Activated CD8-positive, alpha-beta T cell treated with anti-CD3 and anti-CD28 coated beads, Interleukin-2, amount 10 ng/mL, durations not matched to agents 7 days and 5 days (primary cell): ENCODE measurements at places on chromosomes 6 and 20. TPM values are rescaled to one million over a fixed set of nuclear protein-coding genes. Genes with fewer than 3 reads are reported as not detected.

GRCh38 chr6:16901782-16902181 lies 140.5 kb upstream of the ATXN1 start:
- H3K4me1 ChIP-seq: no peaks in the 10 kb centered on the region
- H3K27ac ChIP-seq: no peak overlapping the region
- H3K27me3 ChIP-seq: peaks cover 13% of the 10 kb centered on the region
- H3K36me3 ChIP-seq: no peaks in the 10 kb centered on the region
- no peak overlapping the region for H3K4me3 ChIP-seq

DNA sequence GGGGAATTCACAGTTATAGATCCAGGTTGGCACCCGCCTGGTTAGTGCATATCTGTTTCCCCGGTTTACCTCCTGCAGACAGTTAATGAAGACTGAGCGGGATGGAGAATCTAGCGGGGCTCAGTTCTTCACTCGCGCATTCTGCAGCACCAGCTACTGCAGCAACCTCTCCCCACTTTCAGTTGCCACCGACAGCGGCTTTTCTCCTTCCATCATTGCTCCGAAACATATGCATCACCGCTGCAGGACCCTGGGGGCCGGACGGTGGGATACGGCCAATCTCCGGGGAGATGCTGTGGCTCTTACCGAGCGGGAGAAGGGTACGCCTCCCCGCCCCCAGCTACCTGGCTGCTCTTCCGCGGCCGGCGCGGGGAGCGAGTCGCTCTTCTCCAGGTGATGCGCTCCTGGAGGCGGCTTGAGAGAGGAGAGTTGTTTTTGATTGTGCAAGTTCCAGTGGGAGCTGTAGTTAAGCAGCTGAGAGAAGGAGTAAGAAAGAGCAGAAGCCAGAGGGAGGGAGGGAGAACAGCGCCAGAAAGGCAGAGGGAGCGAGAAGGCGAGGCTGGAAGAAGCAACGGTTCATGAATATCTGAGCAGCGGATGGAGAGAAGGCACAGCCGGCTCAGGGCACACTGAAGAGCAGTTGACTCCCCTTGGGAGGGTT lies at the start of gene SGK1:
Gene SGK1, minus strand, starts transcription at position 642 of the 661 bp plus-strand sequence. CDS start 652 bp downstream, outside the sequence.
- H3K27ac ChIP-seq: no peak within 1 kb of the TSS
- H3K27me3 ChIP-seq: peaks cover 20% of the 10 kb centered on the region
- H3K36me3 ChIP-seq: peaks cover 2% of the 10 kb centered on the region
- peak; percentile 30 for DNase-seq
- peak within 1 kb of the TSS; percentile 74 for H3K4me3 ChIP-seq
- peaks cover 27% of the 10 kb centered on the region for H3K4me1 ChIP-seq

DNA sequence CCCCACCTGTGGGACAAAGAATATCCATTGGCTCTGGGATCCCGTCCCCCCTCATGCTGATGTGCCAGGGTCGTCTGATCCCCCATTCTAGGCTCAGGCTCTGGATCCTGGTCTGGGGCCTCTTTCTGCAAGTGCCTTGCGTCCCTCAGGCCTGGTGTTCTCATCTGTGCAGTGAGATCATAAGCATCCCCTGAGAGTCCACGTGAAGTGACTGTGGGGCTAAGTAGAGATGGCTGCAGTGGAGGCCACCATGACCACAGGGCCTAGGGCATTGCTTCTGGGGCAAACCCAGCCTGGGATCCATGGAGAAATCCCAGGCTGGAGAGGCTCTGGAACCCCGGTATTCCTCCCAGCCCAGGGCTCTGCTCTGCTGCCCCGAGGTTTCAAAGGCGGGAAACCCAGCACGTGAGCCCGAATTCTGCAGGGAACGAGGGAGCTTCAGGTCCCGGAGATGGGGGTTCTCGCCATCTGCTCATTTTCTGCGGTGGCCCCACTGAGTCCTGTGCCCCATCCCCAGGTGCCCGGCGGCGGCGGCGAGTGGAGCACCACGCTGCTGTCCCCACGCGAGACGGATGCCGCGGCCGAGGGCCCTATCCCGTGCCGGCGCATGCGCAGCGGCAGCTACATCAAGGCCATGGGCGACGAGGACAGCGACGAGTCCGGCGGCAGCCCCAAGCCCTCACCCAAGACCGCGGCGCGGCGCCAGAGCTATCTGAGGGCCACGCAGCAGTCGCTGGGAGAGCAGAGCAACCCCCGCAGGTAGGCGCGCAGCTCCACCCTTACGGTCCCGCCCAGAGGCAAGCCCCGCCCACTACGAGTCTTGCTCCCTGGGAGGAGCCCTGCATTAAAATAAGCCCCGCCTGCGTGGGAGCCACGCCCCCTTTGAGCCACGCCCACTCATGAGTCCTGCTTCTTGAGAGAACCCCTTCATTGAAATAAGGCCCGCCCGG lies 105.5 kb upstream of the MYL9 start:
- DNase-seq: peak; percentile 88
- no peak overlapping the region for H3K27ac ChIP-seq
- peaks cover 9% of the 10 kb centered on the region for H3K27me3 ChIP-seq
- peak overlapping the region; percentile 45 for H3K4me3 ChIP-seq
- no peaks in the 10 kb centered on the region for H3K36me3 ChIP-seq

DNA sequence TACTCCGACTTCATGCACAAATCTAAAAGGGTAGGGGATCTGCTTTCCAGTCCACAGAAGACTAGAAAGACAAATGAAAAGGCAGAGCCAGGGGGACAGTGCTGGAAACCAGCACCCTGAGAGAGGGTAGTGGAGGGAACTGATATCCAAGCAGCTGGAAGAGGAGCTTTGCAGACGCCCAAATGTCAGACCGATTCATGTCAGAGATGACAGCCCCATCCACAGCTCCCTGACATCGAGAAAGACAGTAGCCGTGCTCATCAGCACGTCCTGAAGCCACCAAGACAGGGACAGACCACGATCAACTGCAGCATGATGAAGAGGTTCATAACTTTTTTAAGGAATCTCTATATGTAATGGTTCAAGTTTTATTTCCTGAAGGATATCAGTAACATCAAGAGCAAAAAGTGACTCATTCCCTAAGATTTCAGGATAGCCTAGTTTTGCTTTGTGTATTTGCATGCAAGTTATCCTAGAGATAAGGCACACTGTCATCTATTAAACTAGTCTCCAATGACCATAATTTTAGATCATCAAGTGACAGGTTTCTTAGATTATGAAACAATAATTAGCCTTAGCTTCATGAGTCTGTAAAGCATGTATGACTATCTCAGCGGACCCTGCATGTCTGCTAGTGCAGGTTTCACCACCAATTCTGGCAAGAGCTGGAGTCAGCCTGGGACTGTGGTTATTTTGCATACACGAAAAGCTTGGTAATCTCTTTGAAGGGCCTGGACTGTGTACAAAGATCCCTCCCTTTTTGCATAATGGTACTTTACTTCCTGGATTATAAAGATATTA lies 43.0 kb downstream of the PRDM1 start:
- DNase-seq: no peak
- no peak overlapping the region for H3K27ac ChIP-seq
- H3K4me3 ChIP-seq: no peak overlapping the region
- peaks cover under 1% of the 10 kb centered on the region for H3K27me3 ChIP-seq
- H3K4me1 ChIP-seq: peaks cover 30% of the 10 kb centered on the region

- H3K4me3 ChIP-seq: no peak overlapping the region
- no peaks in the 10 kb centered on the region for H3K36me3 ChIP-seq
- H3K27me3 ChIP-seq: no peaks in the 10 kb centered on the region
- no peaks in the 10 kb centered on the region for H3K4me1 ChIP-seq
- H3K27ac ChIP-seq: no peak overlapping the region
Observed at GRCh38 chr20:11555510-11555909, 362.2 kb upstream of the BTBD3 start.

DNA sequence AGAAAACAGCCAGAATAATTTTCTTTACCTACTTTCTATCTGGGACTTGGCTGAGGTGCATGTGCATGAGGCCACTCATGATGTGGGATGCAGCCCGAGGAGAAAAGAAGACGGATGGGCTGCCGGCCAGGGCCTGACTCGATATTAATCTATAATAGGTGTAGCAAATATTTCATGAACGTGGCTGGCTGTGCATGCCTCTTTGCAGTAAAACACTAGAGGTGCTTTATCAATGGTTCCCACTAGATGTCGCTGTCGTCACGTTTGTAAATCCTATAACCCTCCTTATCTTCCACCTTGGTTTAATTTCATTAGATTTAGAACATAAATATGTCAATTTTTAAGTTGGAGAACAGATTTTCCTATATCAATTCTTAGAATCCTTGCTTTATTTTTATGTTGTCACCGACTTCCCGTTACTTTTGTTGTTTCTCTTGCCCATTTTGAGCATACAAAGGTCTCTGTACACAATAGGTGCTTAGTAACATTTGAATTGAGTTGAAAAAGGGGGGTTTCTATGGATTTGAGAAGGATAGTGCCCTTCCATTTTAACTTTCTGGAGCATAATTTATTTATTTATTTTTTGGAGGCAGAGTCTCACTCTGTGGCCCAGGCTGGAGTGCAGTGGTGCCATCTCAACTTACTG lies 19.6 kb upstream of the FERMT1 start:
- no peak overlapping the region for H3K27ac ChIP-seq
- H3K27me3 ChIP-seq: no peaks in the 10 kb centered on the region
- H3K4me1 ChIP-seq: no peaks in the 10 kb centered on the region
- peak; percentile 68 for DNase-seq

DNA sequence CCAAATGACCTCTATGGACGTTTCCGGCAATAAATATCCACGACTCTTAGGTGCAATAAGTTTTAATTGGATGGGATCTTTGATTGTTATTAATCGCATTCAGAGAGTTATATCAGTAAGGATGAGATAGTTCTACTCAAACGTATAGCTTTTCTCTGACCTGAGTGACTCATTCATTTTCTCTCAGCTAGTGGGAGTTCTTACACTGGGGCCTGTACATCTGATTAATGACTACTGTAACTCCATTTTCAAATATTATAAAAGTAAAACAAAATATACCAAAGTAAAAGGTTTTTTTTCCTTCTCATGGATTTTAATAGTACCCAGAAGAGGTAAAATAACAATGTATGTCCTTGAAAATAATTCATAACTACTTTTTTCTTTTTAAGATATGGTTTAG lies 41.1 kb upstream of the SAMD5 start:
- no peaks in the 10 kb centered on the region for H3K4me1 ChIP-seq
- no peak overlapping the region for H3K4me3 ChIP-seq
- no peaks in the 10 kb centered on the region for H3K36me3 ChIP-seq
- no peak for DNase-seq
- peaks cover 2% of the 10 kb centered on the region for H3K27me3 ChIP-seq

GRCh38 chr6:4129446-4129845 lies 5.9 kb downstream of the ECI2 start:
- H3K4me1 ChIP-seq: peaks cover 14% of the 10 kb centered on the region
- H3K36me3 ChIP-seq: peaks cover 76% of the 10 kb centered on the region
- DNase-seq: no peak
- no peaks in the 10 kb centered on the region for H3K27me3 ChIP-seq

DNA sequence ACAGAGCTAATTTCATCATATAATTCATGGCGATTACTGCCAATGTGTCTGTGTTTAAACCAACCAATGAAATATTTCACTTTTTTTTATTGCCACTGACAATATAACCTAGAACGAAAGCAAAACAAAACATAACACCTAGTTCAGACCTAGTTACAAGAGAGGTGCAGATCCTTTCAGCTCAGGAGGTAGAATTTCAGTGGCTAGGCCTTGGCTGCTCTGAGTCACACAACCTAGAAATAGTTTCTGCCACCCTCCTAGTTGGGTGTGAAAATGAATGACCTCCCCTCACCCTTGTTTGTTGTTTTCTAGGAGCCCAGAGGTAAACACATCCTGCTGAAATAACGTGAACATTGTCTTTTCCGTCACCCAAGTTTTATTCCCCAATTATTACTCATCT lies 356.3 kb downstream of the HTR1B start:
- H3K4me1 ChIP-seq: no peaks in the 10 kb centered on the region
- DNase-seq: no peak
- H3K36me3 ChIP-seq: no peaks in the 10 kb centered on the region

- no peak for DNase-seq
- peaks cover 10% of the 10 kb centered on the region for H3K36me3 ChIP-seq
- H3K4me1 ChIP-seq: peaks cover 19% of the 10 kb centered on the region
- peaks cover 14% of the 10 kb centered on the region for H3K27me3 ChIP-seq
- H3K4me3 ChIP-seq: peak overlapping the region; percentile 95
Observed at GRCh38 chr20:18289306-18289705, 979 bp downstream of the ZNF133 start.

GRCh38 chr20:49140834-49141233 lies 47.3 kb downstream of the STAU1 start:
- no peak overlapping the region for H3K27ac ChIP-seq
- peaks cover 4% of the 10 kb centered on the region for H3K4me1 ChIP-seq
- H3K36me3 ChIP-seq: peaks cover 26% of the 10 kb centered on the region
- no peak for DNase-seq

GRCh38 chr6:107600121-107600520 lies 110.2 kb downstream of the SOBP start:
- no peak overlapping the region for H3K4me3 ChIP-seq
- no peak overlapping the region for H3K27ac ChIP-seq
- peaks cover 16% of the 10 kb centered on the region for H3K4me1 ChIP-seq
- H3K36me3 ChIP-seq: no peaks in the 10 kb centered on the region
- DNase-seq: no peak

MICA gene
- total RNA-seq: 9.0 TPM

ISM1 gene
- total RNA-seq: 2.9 TPM

GCNT2 gene
- total RNA-seq: 4.8 TPM
